Motor neuron (in vitro differentiated cells): ENCODE measurements at places on chromosomes 13 and 19.

- ATAC-seq = no peak
Measured at GRCh38 chr19:29752450-29753025, 37.5 kb upstream of the C19orf12 start.

DNA sequence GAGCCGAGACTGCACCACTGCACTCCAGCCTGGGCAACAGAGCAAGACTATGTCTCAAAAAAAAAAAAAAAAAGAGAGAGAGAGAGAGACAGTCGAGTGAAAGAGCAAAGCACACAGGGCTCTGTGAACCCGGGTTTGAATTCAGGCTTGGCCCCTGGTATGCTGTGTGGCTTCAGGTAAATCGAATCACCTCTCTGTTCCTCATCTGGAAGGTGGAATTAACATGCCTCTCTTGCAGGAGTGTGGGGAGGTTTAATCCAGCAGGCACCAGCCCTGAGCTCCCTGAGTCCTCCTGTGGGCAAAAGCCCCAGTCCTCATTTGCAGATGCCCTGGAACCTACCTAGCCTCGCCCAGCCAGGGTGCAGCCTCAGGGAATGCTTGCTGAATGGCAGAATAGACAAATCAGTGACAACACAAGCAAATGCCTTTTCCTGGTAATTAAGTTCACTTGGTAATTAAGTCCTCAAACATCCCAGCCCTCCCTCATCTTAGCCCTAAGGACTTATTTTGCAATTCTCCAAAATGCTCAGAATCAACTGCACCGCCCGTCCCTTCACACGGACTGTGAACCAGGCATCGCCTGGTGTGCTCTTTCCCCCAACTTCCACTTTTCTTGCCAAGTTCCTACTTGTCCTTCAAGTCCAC, 4.6 kb upstream of the ZNRF4 start:
- ATAC-seq = no peak

DNA sequence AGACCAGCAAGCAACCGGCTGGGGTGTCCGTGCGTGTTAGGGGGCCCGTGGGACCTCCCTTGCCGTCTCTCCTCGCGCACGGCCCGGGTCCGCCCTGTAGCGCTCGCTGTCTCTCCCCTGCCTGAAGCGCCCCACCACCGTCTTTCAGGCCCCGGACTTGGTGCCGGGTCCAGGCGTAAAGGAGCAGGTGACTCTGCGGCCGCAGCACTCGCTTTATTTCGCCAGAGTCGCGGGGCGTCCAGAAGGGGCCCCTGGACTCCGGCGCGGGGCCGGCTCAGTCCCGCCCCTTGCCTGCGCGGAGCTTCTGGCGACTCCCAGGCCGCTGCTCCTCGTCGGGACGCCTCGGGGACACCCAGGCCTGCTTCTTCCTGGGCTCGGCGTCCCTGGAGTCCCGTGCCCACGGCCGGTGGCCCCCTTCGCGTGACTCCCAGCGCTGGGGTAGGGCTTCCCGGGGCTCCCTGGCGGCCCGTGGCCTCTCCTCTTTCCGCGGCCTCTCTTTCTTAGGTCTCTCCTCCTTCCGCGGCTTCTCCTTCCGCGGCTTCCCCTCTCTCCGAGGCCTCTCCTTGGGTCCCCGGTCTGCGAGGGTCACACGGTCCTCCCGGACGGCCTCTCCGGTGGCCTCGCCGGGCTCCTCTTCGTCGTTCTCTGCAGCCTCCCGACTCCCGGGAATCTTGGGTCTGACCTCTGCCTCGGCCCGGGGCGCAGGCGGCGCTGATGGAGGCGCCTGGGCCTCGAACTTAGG, 3.1 kb downstream of the AMH start:
- no peak for ATAC-seq

GRCh38 chr13:99388334-99388923, 81.2 kb upstream of the GPR183 start:
- ATAC-seq = no peak

DNA sequence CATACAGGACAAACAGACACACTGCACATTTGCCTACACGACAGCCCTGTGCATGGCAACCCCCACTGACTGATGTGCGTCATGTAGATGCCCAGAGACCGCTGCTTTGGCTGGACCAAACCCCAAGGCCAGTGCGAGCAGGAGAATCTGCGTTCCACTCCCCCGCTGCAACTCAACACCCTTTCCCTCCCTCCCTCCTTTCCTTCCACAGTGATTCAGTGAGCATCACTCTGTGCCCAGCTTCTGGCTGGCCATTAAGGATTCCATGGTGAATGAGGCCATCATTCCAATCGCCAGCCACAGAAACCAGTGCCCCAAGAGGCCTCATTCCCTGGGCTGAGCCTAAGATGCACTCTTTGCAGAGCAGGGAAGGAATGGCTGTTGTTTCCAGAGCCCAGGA, 61.6 kb downstream of the GSX1 start:
- no peak for ATAC-seq

DNA sequence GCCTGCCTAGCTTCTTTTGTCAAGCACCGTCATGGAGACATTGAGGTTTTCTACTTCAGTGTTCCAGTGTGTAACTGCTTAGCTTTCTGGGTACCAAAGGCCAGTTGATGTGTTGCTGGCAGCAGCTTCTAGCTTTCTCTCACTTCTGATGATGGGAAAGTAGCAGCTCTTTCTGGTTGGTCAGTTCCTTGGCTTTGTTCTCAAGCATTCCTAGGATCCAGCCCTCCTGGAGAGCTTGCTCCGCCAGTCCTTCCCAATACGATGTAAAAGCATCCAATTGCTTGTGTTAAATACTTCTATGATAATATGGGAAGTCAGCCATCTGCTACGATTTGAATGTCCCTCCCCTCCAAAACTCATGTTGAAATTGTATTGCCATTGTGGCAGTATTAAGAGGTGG, 182.8 kb downstream of the UGGT2 start:
- no peak for ATAC-seq

DNA sequence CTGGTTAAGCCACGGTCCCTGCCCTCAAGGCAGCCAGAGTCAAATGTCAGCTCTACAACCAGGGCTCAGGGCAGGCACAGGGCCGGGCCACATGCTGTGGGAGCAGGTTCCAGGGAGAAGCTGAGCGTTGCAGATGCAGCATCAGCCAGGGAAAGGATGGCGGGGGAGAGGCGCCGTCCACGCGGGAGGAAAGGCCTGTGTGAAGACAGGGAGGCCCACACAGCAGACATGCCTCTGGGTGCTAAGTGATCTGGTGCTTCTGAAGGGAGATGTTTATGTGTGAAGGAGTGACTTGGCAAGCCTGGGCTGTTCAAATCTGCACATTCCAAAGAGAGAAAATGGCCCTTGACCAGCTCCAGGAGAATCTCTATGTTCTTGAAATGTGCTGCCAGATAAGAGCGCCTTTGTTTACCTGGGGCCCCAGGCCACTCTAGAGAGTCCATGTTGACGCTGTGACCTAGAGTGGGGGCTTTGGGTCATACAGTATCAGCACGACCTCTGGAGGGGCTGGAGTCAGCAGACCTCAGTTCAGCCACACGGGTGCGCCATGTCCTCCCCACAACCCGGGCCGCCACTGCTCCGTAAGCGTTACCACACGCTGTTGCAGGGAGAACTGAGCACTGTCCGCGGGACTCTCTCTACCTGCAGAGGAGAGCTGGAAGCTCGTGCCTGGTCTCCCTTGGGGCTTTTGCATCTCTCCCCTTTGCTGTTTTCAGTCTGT, 15.9 kb upstream of the ATF5 start:
- no peak for ATAC-seq

GRCh38 chr13:114296902-114297301, 15.5 kb downstream of the UPF3A start:
- ATAC-seq = no peak

DNA sequence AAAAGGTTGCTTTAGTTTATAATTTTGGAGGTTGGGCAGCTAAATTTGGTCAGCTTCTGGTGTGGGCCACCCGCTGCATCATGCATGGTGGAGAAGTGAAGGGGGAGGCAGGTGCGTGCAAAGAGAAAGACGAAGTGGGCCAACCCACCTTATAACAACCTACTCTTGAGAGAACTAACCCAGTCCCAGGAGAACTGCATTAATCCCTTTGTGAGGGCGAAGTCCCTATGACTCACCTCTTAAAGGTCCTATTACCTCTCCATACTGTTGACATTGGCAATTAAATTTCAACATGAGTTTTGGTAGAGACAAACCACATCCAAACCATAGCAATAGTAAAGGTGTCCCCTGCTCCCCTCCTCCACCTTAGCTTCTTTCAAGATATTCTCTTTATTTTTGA, 7.7 kb upstream of the FGF9 start:
- no peak for ATAC-seq

DNA sequence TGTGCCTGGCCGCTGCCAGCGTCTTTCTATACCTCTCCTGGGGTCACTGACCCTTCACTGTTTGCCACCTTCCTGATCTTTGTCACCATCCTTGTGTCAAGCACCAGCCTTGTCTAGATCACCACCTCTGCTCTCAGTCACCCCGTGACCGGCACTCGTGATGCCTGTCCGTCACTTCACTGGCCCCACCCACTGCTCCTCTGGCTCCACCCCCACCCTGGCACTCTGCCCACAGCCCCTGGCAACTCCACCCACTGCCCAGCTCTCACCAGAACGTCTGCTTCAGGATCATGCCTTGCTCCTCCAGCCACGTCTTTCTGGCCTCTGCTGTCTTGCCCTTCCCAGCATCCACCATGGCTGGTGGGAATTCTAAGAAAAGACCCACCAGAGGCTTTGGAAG, 24.8 kb upstream of the PLA2G4C start:
- ATAC-seq = no peak
